OCI-M1 (cell line): ENCODE measurements at places on chromosomes 11 and 22.

DNA sequence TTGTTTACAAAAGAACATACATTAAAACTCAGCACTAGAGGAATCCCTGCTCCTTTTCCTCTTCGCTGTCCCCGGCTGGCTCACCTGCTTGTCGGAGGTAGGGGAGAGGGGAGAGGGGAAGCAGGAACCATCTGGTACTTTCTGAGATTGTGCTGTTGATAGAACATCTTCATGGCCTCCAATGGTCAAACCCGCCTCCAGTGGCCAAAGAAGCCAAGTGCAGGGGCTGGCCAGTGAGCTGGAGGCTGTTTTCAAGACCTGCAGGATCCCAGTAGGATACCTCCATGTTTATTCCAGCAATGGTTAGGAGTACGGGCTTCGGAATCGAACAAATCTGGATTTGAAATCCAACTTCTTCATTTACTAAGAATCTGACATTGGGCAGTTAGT, 92.6 kb downstream of the PKNOX2 start:
- DNase-seq, result peak; percentile 46

GRCh38 chr11:98107736-98108135, 913.0 kb upstream of the CNTN5 start:
- DNase-seq, result no peak

DNA sequence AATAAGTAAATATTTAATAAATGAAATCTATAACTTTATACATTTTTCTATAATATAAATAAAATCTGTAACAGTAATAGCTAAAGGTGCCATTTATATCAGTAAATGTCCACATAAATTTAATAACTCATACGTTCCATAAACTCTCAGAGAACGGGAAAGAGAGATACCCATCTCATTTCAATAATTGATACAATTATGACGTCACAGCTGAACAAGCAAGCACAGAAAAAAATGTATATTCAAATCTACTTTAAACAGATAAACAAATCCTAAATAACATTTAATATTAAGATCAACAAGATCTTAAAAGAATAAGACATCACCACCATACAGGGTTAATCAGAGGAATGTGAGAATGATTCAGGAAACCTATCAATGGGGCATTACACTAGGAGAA, 1136.5 kb downstream of the TBC1D22A start:
- no peak for DNase-seq

GRCh38 chr22:27836181-27836580, 34.6 kb upstream of the MN1 start:
- no peak for DNase-seq

- peak; percentile 7 for DNase-seq
Measured at GRCh38 chr11:95732930-95733602, 56.5 kb downstream of the FAM76B start.
